ENCODE measurements at places on chromosomes 7 and 10.

DNA sequence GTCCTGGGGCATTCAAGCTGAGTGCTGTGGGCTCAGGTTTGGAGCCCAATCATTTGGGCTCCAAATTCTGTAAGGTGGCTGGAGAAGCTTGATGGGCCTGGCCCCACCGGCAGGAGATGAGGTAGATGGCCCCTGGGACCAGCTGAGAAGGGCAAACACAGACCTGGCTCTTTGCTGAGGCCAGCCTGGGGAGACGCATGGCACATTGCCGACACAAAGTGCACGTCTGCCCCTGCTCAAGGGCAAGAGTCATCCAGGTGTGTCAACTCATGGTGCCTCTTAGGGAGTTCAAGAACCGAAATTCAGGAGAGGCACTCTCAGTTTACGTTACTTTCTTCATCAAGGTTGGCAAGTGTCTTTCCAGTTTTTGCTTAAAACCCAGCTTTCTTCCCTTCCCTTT is 227.5 kb downstream of the LRMDA start:
- DNase-seq, result no peak
- H3K27ac ChIP-seq, result no peak overlapping the region
- no peaks in the 10 kb centered on the region for H3K36me3 ChIP-seq
- peaks cover 45% of the 10 kb centered on the region for H3K4me1 ChIP-seq

DNA sequence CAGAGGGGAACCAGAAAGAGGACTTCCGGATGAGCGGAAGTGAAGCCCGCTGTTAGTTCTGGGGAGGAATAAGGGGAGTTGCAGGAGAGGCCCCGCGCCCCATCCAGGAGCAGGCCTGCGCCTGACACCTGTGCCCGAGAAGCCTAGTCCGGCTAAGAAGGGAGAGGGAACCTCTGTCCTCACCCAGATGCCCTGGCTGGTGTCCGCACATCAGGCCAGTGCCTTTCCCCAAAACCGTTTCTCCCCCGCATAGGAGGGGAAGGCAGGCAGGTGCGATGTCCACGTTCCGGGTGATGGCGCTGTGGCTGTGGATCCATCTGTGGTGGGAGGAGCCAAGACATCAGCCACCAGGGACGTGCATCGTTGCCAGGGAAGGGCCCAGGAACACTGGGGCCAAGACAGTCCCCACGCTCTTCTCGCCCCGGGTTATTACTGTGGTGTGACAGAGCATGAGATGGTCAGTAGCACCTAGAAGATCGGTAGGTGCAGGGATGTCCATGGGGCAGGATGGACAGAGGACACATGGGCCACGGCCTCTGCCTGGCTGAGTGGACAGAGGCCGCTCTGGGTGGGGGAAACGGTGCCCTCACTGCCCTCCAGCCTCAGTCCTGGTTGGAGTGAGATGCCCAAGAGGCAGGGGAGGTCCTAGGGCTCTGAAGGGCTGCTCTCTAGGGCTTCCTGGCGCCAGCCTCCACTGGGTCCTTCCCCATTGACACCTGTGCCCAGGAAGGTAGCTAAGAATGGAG is 262.7 kb downstream of the CELF2 start:
- H3K27ac ChIP-seq, result no peak overlapping the region
- peaks cover 38% of the 10 kb centered on the region for H3K36me3 ChIP-seq
- H3K4me1 ChIP-seq, result peaks cover 14% of the 10 kb centered on the region
- H3K4me3 ChIP-seq, result no peak overlapping the region
- no peaks in the 10 kb centered on the region for H3K27me3 ChIP-seq
- DNase-seq, result no peak

- H3K27ac ChIP-seq, result no peak overlapping the region
- peaks cover 95% of the 10 kb centered on the region for H3K27me3 ChIP-seq
- H3K36me3 ChIP-seq, result peaks cover under 1% of the 10 kb centered on the region
- peaks cover 27% of the 10 kb centered on the region for H3K4me1 ChIP-seq
- peak overlapping the region; percentile 89 for H3K4me3 ChIP-seq
Observed at GRCh38 chr10:22341190-22341925, 3.9 kb upstream of the SPAG6 start.

GRCh38 chr10:89197473-89197872 is 9.6 kb downstream of the CH25H start:
- DNase-seq, result no peak
- no peaks in the 10 kb centered on the region for H3K4me1 ChIP-seq
- no peak overlapping the region for H3K27ac ChIP-seq
- H3K27me3 ChIP-seq, result peaks cover 7% of the 10 kb centered on the region

GRCh38 chr10:84907461-84908009 is 579.1 kb downstream of the CCSER2 start:
- no peaks in the 10 kb centered on the region for H3K4me1 ChIP-seq
- H3K4me3 ChIP-seq, result no peak overlapping the region
- no peak for DNase-seq
- H3K27ac ChIP-seq, result no peak overlapping the region

DNA sequence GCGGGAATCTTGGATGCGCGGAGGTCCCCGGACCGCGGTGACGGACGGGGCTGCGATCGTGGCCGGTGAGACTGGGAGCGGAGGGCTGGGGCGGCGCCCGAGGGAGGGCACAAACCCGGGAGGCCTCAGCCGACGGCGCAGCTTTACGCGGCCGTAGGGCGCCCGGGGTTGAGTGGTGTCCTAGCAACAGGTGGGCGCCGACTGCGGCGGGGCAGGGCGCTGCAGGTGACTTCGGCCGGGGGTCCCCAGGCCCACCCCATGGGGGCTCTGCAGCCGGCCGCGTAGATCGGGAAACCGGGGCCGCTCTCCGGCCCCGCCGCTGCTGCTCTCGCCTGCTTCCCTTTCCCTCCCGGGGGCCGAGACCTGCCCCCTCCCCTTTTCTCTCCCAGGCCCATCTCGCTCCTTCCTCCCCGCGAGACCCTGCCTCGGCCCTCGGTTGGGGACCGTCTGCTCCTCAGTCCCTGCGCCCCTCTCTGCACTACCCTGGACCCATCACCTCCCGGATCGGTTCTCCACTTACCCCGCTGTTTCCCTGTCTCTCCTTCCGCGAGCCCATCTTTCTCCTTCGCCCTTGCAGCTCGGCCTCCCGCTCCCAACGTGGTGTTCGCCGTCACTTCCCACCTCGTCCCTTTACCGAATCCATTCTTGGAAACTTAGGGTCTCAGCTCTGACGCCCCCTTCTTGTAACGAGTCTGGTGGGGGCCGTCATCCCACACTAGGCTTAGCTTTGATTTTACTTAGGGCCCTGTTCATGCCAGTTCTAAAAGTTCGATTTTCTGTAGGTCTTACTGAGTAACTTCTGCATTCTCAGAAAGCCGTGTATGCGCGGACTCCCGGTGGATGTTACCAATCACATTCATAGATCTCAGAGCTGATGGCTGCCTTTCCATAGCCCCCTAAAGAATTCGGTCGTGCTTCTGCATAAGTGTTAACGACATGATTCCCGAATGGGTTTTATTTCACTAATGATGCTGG is 18.5 kb upstream of the ACBD5 start:
- peak overlapping the region; percentile 85 for H3K27ac ChIP-seq
- peak; percentile 29 for DNase-seq
- peaks cover 12% of the 10 kb centered on the region for H3K36me3 ChIP-seq
- peaks cover 57% of the 10 kb centered on the region for H3K27me3 ChIP-seq
- peak overlapping the region; percentile 93 for H3K4me3 ChIP-seq

- no peaks in the 10 kb centered on the region for H3K27me3 ChIP-seq
- DNase-seq, result no peak
- H3K4me3 ChIP-seq, result no peak overlapping the region
- no peaks in the 10 kb centered on the region for H3K36me3 ChIP-seq
- no peaks in the 10 kb centered on the region for H3K4me1 ChIP-seq
Observed at GRCh38 chr7:28114056-28114455, 66.5 kb downstream of the JAZF1 start.

All from neural crest cell (in vitro differentiated cells).